Mammary epithelial cell (primary cell): ENCODE measurements at places on chromosomes 7 and 10.

DNA sequence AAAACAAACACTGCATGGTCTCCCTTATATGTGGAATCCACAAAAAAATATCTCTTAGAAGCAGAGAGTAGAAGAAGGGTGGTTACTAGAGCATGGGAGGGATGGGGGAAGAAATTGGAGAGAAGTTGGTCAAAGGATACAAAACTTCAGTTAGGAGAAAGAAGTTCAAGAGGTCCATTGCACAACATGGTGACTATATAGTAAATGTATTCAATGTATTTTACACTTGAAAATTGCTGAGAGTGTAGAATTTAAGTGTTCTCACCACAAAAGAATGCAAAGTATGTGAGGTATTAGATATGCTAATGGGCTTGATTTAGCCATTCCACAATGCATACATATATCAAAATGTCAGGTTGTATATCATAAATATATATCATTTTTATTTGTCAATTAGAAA is 232.0 kb upstream of the CELF2 start:
- DNase-seq: peak; percentile 27

DNA sequence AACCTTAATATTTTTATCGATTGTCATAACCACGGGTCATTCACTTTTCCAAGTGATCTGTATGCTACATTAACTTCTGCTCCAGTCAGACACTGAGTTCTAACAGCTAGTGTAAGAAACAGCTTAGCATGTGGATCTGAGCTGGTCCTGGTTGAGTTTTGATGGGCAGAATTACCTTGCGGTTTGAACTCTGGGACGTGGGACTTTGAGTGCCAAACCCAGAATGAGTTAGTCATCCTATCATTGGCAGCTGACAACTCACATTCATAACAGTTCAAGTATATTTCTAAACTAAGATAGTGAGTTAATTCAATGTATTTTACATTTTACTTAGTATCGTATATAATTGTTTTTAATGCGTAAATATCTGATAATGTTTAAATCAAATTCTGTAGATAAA is 43.2 kb downstream of the C7orf33 start:
- DNase-seq: peak; percentile 79

GRCh38 chr7:80844916-80845315 is 73.9 kb downstream of the SEMA3C start:
- no peak for DNase-seq

DNA sequence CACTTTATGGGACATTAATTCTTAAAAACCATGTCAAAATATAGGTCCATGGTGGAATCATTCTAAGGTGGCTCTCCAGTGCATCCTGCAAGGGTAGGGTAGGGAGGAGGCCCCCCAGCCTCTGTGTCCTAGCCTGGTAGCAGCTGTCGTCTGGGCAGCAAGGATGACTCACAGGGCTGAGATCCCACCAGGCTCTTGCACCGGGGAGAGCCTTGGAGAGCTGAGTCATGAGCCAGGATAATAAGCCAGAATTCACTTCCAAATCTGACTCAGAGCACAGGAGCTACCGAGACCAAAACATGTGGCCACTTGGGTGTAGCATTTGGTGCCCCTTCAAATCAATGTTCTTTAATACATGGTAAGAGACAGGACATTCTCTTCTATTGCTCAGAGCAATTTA is 298.5 kb downstream of the NEBL start:
- peak; percentile 88 for DNase-seq

DNA sequence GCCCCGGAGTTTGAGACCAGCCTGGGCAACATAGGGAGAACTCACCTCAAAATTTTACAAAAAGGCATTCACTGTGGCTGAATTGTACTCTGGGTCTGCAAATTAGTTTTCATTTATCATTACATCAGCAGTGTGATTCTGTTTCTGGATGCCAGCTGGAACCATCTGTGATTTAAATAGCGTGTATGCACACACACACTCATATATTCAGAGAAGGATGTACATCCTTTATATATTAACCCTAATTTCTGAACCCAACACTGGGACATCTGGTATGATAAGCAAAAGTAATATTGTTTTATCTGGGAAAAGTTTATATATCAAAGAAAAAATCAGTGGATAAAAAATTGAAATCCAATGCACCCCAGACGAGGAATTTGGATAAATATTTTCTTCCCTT is 33.8 kb upstream of the LYZL1 start:
- DNase-seq: no peak

DNA sequence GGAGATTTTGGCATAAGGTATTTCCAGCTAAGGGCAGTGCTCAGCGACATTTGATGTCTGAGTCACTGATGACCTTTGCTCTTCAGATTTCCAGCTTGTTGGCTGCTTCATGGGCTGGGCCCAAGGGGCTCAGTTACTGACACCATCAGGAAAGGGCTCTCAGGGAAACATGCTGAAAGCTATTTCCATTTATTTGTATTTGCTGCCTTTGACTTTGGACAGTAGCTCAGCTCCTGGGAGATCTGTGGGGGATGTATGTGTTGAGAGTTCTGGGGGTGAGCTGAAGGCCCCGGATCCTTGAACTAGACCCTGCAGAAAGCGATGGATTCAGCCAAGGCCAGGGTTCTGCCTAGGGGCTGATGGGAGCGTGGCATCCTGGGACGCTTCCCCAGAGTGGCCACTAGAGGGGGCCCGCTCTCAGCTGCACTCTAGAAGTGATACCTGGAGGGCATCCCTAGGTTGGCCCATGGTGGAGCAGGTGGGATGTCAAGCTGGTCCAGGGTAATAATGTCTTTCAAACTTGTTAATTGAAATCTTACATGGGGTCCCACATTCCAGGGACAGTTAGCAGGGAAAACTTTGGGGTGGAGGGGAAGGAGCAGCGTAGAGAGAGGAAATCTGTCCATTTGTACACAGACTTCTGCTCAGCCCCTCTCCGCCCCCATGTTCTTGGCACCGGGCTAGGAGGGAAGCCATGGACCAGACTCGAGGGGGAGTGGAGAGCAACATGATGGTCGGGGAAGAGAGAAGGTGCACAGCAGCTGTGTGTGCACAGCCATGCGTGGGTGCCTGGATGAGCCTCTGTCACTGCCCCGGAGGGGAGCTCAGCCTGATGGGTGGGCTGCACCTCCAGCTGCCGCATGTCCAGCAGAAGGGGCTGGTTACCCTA is 3.0 kb upstream of the BTBD16 start:
- DNase-seq: peak; percentile 21

GRCh38 chr7:13990984-13991790 is 1.7 kb upstream of the ETV1 start:
- DNase-seq: peak; percentile 98

DNA sequence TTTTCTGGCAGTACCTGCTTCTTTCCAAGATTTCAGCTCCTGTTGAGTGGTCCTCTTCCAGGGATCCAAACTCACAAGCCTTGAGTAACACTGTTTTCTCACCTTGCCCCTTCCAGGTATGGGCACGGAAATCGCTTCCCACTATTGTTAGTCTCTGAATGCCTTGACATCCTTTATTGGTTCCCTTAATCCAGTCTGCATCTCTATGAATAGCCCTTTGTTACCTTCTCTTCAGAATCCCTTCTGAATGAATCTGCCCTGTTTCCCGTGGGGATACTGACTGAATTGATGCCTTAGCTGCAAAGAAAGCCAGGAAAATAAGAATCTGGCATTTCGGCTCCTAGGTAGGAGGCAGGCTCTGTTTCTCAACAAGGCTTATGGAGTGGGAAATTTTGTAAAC is 467.7 kb downstream of the PLXNA4 start:
- DNase-seq: no peak

DNA sequence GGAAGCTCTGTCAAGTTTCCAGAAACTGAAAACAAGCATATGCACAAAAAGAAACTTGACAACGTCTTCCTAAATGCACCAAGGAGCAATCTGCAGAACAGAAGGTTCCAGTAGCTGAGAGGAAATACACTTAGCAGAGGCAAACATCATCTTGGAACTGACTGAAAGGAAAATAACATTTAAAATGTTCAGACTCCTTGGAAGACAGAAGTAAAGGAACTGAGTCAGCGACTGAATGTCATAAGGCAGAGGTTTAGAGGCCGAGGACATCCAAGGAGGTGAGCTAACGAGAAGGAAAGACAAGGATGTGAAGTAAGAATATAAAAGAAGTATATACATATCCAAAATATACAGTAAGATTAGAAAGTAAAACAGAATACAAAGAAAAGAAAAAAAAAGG is 24.1 kb downstream of the SEMA3D start:
- DNase-seq: no peak

GRCh38 chr7:22718911-22719420 is 8.0 kb upstream of the IL6 start:
- DNase-seq: no peak

DNA sequence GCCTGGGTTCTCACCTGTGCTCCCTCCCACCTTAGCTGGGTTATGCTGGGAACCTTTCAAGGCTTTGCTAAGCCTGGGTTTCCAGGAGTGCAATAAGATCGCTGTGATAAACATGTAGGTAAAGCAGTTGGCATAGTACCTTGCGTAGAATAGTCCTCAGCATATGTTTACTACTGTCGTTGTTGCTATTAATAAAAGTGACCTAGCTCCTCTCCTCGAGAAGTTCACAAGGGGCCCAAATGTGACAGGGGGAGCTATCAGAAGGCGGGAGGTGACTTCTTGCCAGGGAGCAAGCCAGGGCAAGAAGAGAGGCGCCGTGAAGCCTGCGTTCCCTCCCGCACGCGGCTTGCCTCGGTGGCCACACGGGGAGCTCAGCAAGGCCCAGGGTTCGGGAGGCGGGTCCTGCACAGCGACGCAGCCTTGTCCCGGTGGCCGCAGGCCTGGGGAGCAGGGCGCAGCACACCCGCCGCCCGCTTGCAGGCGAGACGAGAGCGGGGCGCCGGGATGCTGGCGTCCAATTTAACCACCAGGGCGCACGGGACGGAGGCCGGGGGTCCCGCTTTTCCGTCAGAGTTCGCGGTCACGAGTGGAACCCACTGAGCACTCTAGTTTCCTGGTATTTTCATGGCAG is 106.2 kb downstream of the SNX10 start:
- DNase-seq: no peak

- no peak for DNase-seq
These were observed 22.7 kb downstream of the NYAP1 start for GRCh38 chr7:100506356-100506923.

GRCh38 chr7:44235582-44236332 is 35.0 kb downstream of the YKT6 start:
- DNase-seq: peak; percentile 49

GRCh38 chr7:147700702-147701101 is 889.9 kb upstream of the C7orf33 start:
- DNase-seq: no peak

DNA sequence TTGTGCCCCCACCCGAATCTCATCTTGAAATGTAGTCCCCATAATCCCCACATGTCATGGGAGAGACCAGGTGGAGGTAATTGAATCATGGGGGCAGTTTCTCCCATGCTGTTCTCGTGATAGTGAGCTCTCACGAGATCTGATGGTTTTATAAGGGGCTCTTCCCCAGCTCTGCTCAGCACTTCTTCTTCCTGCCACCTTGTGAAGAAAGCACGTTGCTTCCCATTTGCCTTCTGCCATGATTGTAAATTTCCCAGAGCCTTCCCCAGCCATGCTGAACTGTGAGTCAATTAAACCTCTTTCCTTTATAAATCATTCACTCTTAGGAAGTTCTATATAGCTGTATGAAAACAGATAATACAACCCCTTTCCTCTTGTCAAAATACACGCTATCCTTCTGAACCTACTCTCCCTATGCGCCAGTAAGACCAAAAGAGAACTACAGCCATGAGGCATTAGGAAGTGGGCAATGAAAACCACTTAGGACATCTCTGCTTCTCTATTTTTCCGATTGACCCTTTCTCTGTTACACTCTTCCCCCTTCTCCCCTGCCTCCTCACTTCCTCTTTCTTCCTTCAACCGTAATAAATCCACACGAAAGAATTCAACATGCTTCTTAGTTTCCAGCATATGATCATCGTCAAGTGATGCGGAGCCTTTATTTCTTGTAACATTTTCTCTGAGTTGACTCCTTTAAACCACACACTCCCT is 101.2 kb upstream of the WDR11 start:
- no peak for DNase-seq

- DNase-seq: no peak
These were observed 3.8 kb downstream of the NKX2-3 start for GRCh38 chr10:99536338-99537085.

DNA sequence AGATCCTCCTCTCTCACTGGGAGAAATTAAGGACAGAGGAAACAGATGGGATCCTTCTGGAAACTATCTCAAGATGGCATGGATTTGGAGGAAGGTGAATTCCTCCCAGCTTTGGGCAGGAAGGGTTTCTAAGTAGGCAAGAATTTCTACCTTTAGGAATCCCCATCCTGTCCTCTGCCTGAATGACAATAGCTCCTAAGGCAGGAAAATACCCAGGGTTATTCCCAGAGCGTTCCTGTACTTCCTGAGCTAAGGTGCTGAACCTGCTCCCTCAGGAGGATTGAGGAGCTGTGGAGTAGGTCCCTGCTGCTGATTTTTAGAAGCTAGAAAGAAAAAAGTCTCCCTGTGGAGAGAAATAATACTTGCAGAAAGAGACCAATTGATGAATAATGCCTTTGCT is 568 bp downstream of the MGAM2 start:
- DNase-seq: no peak

- no peak for DNase-seq
These were observed 302.1 kb downstream of the ADK start for GRCh38 chr10:74453169-74453568.

GRCh38 chr7:24778543-24779282 is 21.4 kb upstream of the GSDME start:
- no peak for DNase-seq

- DNase-seq: no peak
These were observed 9.4 kb downstream of the TMEM273 start for GRCh38 chr10:49178489-49179471.

GRCh38 chr7:95095259-95095965 is 188.0 kb downstream of the PPP1R9A start:
- no peak for DNase-seq

- DNase-seq: no peak
These were observed 32.1 kb downstream of the UMAD1 start for GRCh38 chr7:7672545-7673239.

GRCh38 chr7:100604976-100605911 is 3.1 kb downstream of the PCOLCE start:
- no peak for DNase-seq

DNA sequence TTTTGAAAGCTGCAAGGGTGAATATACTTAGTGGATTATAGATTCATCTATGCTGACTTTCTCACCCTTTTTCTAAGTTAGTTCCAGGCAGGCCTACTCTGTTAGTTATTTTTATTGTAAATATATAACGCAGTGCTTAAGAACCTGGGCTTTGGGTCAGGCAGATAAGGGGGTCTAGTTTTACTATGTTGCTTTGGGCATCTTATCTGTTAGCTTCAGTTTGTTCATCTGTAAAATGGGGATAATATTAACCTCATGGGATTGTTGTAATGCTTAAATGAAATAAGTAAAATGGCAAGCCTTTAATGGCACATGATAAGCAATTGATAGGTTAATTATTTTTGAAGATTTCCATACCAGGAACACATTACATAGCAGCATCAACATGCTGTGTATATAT is 79.5 kb downstream of the ST7 start:
- DNase-seq: no peak
